Brain microvascular endothelial cell (primary cell): ENCODE measurements at places on chromosomes 12 and 14.

DNA sequence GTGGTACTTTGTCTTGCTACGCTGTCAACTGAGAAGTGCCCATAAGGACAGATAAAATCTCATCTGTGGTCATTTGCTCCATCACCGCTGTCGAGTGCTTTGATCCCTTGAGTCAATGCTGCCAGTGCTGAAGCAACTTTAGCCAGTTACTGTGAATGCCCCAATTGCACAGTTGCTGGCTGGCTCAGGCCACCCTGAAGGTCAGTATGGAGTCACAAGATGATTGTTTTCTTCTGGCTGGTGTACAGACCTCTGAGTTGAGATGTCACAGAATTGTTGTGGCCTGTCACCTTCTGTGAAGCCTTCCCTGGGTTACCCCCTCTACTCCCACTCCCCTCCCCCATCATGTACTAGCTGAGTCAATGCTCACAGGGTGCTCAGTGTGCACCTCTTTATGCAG lies 92.9 kb downstream of the PELI2 start:
- DNase-seq, result no peak

DNA sequence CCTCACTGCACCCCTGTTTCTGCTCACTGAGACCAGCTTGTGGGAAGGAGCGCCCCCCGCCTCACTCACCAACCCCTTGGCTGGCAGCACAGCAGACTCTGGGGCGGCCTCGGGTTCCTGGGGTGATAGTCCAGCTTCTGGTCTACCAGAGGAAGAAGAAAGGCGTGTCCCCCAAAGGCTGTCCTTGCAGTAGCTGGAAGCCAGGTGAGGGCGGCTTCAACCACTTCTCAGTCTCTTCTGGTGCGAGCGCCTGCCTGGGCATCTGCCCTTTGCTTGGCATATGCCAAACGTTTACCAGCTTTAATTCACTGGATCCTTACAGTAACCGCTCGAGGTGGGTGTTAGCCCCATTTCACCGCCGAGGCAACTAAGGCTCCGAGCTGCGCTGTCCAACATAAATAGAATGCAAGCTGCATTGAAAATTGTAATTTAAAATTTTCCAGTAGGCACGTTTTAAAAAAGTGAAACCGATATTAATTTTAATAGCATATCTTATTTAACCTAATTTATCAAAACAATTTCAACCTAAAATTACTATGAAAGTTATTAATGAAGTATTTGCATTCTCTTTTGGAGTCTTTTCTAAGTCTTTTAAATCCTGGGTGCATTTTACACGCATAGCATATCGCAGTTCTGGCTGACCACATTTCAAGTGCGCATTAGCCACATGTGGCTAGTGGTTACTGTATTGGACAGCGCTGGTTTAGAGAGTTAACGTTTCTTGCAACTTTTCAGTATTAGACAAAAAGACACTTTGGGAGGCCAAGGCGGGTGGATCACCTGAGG lies 872 bp downstream of the FAM177A1 start:
- no peak for DNase-seq

DNA sequence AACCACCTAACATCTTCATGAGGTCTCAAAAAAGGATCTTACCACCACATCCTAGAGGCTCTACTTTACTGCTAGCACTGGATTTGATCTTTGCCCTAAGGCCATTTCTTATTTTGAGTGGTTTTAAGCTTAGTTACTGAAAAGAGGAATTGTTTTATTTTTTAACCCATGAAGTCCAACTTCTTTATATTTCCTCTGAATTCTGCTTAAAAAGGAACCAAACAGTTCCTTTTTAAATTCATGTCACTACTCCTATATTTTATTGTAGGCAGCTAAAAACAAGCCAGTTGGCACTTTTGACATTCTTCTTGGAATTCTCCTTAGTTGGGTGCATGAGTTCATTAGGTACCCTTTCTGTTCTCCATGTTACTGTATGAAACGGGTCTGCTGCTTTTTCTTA lies 76.4 kb downstream of the FGD4 start:
- no peak for DNase-seq

- no peak for DNase-seq
Observed at GRCh38 chr14:100735271-100735670, 8.6 kb downstream of the DLK1 start.

- DNase-seq, result peak; percentile 6
Observed at GRCh38 chr14:79712302-79712950, 498.9 kb downstream of the DIO2 start.

DNA sequence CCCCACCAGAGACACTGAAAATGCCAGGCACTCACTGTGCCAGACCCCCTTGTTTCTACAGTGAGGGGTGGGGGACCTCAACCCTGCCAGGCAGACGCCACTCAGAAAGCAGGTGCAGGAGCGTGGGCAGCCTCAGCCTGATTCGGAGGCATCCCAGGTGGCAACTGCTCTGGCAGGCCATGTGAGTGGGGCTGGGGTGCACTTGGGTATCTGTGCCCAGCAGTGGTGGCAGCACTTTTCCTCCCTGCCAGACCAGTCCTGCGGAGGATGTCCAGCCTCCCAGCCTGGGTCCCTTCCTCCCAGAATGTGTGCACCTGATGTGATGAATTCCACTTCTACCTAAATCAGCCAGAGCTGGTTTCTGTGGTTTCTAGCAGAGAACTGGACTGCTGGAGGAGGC lies 13.4 kb upstream of the TTC7B start:
- no peak for DNase-seq

DNA sequence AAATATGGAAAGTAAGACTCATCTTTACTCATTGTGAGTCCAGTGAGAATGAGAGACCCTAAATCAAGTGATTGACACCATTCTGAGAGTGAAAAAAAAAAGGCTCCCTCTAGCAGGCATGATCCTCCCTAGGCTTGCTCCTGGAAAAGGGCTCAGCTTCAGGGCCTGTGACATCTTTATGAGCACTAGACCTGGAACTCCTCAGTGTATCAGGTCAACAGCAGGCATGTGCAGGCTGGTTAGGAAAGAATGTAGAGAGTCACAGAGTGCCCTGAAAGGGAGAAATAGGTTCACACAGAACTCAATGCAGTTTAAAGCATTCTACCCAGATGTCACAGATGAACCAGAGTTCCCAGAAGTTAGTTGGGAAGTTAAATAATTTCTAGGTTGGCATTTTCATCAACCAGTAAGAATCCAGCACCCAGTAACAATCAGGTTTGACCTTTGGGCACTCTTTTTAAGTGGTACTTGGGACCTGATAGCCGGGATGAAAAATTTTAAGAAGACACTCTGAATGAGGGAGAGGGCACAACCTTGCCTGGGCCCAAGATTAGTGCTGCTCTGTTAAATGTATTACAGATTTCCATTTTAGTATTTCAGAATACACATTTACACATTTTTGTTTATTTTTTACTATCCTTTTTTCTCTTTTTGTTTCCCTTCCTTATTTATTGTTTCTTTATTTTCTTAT lies 828.8 kb downstream of the C12orf50 start:
- DNase-seq, result no peak

DNA sequence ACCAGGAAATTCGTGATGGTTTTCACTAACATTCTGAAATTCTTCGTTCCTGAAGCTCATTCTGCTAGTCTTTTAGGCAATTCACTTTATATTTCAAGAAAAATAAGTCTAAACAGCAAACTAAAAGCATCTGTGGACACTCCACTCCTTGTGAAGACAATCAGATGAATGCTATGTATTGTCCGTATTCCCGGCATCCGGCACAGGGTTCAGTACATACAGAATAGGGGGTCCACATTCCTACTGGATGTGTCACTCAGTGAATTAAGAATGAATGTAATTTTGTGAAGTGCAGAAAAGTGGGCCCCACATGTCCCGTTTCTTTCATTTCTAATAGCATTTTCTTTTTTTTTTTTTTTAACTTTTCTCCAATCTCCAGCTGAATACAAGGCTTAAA lies 241.3 kb downstream of the GRIN2B start:
- no peak for DNase-seq

DNA sequence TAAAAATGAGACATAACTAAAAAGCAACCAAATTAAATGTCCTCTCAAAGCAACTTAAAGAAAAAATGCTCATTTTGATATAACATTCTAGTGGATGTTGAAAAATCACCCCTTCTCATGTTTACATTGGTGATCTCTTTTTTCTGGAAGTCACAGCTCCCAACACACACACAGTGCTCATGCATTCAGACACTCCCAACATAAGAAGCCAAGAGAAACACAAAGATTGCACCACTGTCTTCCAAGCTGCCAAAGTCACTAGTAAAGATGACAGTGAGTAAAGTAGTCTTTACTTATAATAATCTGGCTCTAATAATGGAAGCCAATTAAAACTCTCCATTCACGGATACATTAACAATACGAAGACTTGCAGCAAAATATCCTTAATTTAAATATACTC lies 218.4 kb downstream of the NTF3 start:
- DNase-seq, result no peak

- DNase-seq, result no peak
Observed at GRCh38 chr14:64238049-64238448, 56.1 kb downstream of the ESR2 start.

DNA sequence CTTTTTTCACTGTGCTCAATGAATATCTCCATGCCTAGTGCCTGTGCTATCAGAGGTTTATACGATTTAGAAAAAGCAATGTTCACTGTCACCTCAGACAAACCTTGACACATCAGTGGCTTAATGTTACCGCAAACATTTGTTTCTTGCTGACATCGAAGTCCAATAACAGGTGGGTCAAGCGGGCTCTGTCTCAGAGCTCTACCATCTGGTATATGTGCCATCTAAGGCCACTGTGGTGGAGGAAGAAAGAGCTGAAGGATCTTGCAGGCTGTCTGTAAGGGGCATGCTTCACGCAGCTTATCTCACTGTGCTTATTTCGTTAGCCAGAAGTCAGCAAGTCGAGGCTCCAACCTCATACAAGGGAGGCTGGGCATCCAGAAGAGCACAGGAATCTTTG lies 189.5 kb upstream of the NTF3 start:
- DNase-seq, result no peak

GRCh38 chr12:53050426-53051057 lies 677 bp downstream of the TNS2 start:
- DNase-seq, result no peak

- DNase-seq, result no peak
Observed at GRCh38 chr14:33542338-33543287, 408.3 kb downstream of the EGLN3 start.

DNA sequence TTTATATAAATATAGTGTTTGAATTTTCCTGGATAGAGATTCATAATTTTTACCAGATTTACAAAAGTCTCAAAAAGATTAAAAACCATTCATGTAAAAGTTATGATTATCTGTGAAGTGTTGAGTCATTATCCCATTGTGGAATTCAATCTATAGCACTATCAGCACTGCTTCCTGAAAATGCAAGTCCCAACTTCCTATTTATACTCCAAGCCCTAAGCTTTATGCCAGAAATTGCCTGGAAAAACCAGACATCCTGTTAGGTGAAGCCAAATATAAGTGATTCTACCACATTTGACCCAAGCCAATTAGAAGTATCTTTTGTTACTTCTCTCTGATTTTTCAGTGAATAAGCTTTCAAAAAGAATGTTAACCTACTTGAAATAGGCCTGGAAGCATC lies 129.1 kb downstream of the GPR135 start:
- DNase-seq, result no peak

- DNase-seq, result no peak
Observed at GRCh38 chr12:46360908-46361666, 11.5 kb downstream of the SLC38A2 start.

DNA sequence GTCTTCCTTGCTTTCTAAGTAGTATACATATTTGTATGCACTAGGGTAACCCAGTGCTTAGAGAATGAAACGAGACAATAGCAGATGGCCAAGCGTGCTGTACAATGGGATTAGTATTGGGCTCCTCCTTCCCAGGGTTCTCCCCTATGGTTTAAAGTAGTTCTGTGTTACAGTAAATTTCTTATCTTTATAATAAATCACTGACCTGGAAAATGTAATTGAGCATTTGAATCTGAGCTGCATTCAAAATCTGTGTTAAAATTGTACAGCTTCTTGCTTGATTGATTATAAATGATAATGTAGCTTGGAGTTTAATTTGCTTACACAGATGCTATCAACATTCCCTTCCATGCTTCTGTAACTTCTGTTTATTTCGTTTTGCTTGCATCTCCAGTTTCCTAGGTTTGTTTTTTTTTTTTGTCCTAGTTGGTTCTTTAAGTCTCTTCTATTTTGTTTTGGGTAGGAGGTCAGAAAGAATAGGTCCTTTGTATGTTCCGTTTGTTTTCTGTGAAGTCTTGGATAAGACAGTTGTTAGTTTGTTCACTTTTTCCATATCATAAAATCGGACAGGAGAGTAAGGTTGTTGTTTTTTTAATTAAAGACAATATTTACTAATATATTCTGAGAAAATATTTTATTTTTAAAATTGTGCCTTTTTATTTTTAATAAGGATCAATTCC lies 171.2 kb downstream of the ERC1 start:
- no peak for DNase-seq

DNA sequence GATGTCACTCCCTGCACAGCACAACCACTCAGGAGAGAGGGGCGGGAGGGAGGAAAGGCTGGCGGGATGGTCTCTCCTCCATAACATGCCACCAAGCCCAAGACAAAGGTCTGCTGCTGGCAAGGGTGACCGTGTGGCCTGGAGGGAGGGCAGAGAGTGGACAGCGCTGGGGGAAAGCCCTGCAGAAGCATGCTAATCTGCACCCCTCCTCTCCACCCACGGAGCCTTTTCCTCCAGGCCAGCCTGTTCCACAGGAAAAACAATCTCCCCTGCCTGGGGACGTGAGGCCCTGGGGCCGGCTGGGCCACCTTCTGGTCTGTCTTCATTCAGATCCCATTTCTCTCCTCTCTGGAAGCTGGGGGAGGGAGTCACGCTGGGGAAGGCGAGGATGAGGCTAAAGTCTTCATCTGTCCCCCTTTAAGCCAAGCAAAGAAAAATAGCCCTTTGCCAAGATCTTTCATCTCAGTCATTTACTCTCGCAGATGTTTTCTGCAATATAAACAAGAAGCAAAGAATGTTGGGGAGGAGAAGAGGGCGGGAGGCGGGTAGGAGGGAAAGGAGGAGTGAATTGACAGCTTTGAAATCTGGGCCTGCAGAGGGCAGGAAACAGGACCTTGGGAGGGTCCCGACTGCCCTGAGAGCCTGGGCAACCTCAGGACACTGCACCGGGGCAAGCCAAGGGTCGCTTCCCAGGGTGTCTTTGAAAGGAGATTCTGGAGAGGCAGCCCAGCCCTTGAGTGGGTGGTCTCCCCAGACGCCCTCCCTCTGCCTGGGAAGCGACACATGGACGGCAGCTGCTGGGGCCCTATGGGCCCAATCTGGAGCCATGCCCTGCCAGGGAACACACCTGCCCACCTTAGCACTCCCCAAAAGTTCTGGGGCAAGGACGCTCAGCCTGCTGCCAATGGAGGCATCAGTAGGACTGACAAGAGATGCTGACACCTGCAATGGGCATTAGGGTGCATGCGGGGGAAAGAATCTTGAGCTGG lies 133.6 kb downstream of the ZFP36L1 start:
- DNase-seq, result no peak

GRCh38 chr12:6957151-6957701 lies 6.1 kb downstream of the PTPN6 start:
- DNase-seq, result no peak

GRCh38 chr12:76940671-76941445 lies 62.0 kb upstream of the CSRP2 start:
- no peak for DNase-seq

GRCh38 chr14:104742586-104743455 lies 10.1 kb upstream of the SIVA1 start:
- no peak for DNase-seq

GRCh38 chr14:99578541-99579101 lies 25.4 kb downstream of the CCDC85C start:
- no peak for DNase-seq
